WERI-Rb-1 (cell line): ENCODE measurements at places on chromosomes 7 and 10.

DNA sequence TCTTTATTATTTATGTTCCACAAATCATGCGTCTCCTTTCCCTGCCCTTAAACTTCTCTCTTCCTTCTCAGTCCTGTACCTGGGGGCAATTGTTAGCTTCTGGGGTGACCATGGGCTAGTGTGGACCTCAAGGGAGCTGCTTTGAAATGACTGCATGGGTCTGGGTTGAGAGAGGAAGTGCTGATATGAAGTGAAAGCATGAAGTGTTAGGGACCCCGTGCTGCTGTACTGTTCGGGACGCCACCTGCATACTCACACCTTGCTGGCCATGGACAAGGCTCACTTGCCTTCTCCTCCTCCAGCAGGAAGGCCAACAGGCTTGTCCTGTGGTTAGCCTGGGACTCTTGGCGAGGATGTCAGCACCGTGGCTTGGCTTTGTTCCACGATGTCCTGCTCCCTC is 56.7 kb downstream of the MTPN start:
- no peak for DNase-seq

- DNase-seq = no peak
Observed at GRCh38 chr10:95963202-95963990, 55.6 kb downstream of the CC2D2B start.

- DNase-seq = no peak
Observed at GRCh38 chr7:47150497-47151260, 431.2 kb downstream of the TNS3 start.

GRCh38 chr10:72121389-72121788 is 33.0 kb upstream of the SPOCK2 start:
- no peak for DNase-seq
